ENCODE measurements at places on chromosomes 6 and 20.

- DNase-seq, result no peak
Observed at GRCh38 chr6:109662192-109662591, 28.8 kb downstream of the AK9 start.

DNA sequence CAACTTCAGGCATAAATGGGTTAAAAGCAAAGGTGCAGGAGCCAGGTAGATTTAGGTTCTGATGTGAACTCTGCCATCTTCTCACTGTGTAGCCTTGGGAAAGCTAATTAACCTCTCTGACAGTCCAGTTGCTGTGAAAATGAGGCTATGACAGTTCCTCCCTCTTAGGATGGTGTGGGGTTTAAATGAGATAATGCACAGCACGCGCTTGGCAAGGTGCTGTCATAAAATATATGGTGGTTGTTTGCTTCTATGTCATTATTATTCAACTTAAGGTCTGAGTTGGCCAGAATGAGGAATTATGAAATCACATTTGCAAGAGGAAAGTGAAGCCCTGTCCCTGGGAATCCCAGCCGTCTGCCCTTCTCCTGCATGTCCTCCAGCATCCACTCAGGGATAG is 15.5 kb upstream of the BCAS1 start:
- no peak for DNase-seq

- peak; percentile 93 for DNase-seq
Observed at GRCh38 chr6:33317669-33318425, at the start of gene ZBTB22. TSS of gene ZBTB22 (minus strand) at chr6:33317744. CDS start at chr6:33316916, 828 bp downstream.

- DNase-seq, result no peak
Observed at GRCh38 chr6:37496951-37497885, 2.5 kb downstream of the CCDC167 start.

GRCh38 chr6:158042245-158042798 is 60.7 kb downstream of the SYNJ2 start:
- DNase-seq, result no peak

DNA sequence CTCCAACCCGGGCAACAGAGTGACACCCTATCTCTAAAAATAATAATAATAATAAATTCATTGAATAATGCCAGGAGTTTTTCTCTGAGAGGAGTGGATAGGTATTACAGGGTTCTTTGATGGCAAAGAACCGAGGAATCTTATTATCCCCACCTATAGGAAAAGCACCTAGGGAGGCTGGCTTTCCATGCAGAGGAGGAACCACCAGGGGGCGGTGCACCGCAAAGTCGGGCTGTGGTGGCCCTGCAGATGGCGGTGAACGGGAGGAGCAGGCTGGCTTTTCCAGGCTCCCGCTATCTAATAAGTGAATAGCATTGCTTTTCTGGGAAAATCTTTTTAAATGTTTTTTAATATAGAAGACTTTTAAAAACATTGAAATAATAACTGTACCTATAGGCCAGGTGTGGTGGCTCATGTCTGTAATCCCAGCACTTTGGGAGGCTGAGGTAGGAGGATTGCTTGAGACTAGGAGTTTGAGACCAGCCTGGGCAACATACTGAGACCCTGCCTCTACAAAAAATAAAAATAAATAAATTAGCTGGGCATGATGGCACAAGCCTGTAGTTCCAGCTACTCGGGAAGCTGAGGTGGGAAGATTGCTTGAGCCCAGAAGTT is 864.2 kb downstream of the KIF16B start:
- DNase-seq, result no peak

GRCh38 chr6:30700340-30700739 is 9.6 kb upstream of the NRM start:
- no peak for DNase-seq

- no peak for DNase-seq
Observed at GRCh38 chr6:144999127-144999526, 714.0 kb downstream of the UTRN start.

- no peak for DNase-seq
Observed at GRCh38 chr6:149212892-149213801, 104.4 kb upstream of the TAB2 start.

DNA sequence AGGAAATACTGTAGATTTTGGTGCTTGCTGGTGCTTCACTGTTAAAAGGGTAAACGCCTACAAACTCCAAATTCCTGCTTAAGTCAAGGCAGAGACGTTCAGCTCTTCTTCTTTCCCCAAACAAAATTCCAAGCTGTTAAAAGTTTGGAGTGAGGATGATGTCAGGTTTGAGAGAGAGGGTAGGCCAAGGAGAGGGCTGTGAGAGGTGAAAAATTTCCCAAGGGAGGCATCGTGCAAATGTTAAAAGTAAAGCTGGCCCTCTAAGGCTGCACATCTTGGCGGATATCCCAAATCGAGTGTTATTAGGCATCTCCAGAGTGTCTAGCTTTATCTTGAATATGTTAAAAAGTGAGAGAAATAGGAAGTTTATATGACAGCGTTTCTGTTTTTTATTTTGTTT is 651.8 kb downstream of the QKI start:
- DNase-seq, result no peak

DNA sequence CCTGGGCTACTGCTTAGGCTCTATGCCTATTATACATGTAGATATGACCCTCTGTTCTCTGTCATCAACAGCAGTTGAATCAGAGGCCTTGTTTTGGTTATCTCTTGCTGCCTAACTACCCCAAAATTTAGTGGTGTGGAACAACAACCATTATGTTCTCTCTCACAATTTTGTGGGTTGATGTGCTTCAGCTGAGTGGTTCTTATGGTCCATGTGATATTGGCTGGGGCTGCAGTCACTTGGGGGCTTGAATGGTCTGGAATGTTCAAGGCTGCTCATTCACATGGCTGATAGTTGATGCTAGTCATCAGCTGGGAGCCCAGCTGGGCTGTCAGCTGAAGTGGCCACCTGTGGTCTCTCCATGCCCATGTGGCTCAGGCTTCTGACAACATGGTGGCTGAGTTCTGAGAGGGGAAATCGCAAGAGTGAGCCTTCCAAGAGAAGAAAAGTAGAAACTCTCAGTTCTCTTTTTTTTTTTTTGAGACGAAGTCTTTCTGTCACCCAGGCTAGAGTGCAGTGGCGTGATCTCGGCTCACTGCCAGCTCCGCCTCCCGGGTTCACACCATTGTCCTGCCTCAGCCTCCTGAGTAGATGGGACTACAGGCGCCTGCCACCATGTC is 47.8 kb downstream of the SHLD1 start:
- no peak for DNase-seq

DNA sequence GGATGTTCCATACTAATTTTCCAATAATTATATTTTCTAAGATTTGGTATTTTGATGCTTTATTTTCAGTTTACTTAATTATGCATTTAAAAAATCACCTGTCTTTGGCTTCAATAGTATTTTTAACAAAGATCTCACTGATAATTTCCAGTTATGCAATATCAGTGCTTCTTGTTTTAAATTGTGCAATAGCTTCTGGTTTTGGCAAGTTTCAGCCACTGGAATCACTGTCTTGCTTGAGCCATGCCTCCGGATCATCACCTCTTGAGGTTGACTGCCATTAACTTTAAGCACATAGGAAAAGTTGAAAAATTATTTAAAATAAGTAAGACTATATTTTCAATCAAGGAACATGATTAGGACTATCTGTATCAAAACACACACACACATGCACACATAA is 1242.1 kb downstream of the HACE1 start:
- no peak for DNase-seq

Measured in activated CD4-positive, alpha-beta T cell treated with anti-CD3 and anti-CD28 coated beads, Interleukin-2, amount 50 U/mL, for 4 hours (primary cell).